Activated CD8-positive, alpha-beta memory T cell treated with anti-CD3 and anti-CD28 coated beads for 1 hour (primary cell): ENCODE measurements at places on chromosomes 16 and 17.

- DNase-seq, result no peak
These were observed 66.6 kb upstream of the ZNF469 start for GRCh38 chr16:88316151-88316550.

- no peak for DNase-seq
These were observed 83.0 kb downstream of the ANKRD11 start for GRCh38 chr16:89407282-89407924.

DNA sequence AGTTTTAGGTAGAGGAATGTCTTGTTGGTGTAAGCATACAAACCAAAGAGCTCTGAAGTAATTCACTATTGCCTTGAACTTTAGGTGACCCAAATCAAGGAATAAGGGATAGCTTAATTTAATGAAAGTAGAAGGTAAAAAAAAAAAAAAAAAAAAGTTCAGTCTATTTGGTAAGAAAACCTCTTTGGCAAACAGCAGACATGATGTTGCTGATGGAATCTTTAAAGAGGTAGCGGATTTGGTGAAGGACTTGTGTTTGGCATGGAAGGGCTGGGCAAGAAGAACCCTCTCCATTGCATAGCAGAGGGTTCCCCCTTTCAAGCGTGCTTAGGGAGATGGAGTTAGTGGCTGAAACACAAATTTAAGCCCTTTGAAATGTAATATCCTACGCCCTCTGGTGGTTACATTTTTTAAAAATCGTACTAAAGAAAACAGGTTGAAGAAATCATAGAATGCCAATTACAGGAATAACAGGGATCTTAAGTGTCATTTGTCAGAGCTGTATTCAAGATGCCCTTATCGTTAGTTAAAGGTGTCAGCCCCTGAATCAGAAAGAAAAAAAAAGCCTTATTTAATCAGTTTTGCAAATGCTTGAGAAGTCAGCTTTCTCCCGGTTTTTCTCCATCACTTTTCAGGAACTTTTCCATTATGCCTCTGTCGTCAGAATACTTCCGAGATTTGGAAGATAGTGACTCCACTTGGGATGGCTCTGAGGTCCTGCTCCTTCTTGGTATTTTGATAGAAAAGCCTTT is 383.1 kb downstream of the KCNJ2 start:
- no peak for DNase-seq

DNA sequence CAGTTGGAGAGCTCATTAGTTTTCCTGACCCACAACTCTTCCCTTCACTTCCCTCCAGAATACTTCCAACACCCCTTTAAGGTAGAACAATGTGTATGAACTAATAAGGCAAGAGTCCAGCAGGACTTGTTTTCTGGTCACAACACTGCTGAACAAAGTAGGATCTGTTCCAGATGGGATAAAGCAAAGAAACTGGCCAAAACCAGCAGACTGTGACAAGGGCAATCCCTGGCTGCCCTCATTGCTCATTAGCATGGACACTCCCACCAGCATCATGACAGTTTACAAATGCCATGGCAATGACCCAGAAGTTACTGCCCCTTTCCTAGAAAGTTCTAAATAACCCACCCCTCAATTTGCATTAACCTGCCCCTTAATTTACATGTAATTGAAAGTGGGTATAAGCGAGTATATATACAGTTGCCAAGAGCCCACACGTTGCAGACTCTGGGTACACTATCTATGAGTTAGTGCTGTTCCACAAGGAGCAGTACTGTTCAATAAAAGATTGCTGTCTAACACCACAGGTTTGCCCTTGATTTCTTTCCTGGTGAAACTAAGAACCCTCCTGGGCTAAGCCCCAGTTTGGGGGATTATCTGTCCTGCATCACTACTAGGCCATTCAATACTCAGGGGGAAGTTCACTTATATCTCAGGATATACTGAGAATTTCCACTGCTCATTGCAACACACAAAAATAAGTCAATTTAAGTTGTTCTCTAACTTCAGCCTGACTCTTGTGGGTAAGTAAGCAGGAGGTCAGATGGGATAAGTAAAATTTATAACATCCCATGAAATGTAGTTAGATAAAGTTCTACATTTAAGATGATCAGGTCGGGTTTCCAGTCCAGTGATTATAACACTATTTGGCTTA is 82.3 kb downstream of the SSH2 start:
- no peak for DNase-seq

- no peak for DNase-seq
These were observed 74.9 kb upstream of the BCAR1 start for GRCh38 chr16:75326333-75326732.

DNA sequence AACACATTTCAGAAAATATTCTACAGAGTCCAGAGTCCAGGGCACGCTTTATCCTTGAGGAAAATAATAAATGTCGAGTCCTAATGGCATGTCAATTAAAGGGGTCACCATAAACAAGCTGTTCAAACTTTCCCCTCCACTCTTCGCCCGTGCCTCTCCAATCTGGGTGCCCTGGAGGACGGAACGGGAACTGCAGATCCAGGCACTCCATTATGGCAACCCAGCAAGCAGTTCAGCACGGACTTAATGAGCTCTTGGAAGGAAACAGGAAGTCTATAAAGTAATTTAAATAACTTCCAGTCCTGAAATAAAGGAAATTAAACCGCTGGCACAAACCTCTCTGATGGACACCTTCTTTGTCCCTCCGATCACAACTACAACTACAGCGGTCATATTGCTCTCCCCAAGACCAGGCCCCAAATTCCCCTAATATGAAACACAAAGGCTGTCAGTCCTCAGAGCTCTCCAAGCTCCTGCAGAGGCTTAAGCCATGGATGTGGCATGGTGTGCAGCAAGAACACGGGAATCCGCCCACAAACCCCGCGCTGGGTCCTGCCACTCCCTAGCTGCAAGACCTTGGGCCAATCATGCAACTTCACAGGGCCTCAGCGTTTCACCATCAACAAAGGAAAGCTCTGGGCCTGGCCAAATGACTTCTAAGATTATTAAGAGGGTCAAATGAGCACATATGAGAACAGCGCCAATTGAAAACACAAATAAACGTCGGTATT is 52.6 kb downstream of the ZFHX3 start:
- no peak for DNase-seq

GRCh38 chr17:80796430-80796861 is 195.2 kb upstream of the CHMP6 start:
- no peak for DNase-seq

- no peak for DNase-seq
These were observed 23.3 kb upstream of the GRB2 start for GRCh38 chr17:75428543-75429469.

DNA sequence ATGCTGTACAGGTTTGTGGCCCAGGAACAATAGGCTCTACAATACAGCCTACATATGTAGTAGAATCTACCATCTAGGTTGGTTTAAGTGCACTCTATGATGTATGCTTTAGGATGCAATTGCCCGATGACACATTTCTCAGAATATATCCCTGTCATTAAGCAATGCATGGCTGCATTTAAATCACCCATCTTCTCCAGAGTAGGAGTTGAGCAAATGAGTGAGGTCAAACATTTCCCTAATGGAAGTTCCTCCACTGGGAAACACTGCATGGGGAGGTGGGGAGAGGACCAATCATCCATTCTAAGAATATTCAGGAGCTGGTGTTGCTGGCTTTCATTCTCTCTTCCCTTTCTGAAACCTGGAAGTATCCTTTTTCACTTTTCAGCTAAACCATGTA is 2.0 kb upstream of the PCTP start:
- DNase-seq, result no peak

- DNase-seq, result no peak
These were observed 4.6 kb downstream of the RASD1 start for GRCh38 chr17:17491546-17491988.

- DNase-seq, result no peak
These were observed 64.2 kb upstream of the ZNF469 start for GRCh38 chr16:88318521-88318920.
